ENCODE measurements at places on chromosomes 7 and 10. TPM values are rescaled to one million over a fixed set of nuclear protein-coding genes. Genes with fewer than 3 reads are reported as not detected.

The ITGA8 gene
- total RNA-seq, result 11.2 TPM

The TYW1B gene
- total RNA-seq, result 8.4 TPM

The LRMDA gene
- total RNA-seq, result 9.6 TPM

The ATP6V0A4 gene
- 0.62 TPM for total RNA-seq

The NEURL1 gene
- 0.96 TPM for total RNA-seq

The STYXL1 gene
- 94.5 TPM for total RNA-seq

The CEP55 gene
- 0.14 TPM for total RNA-seq

The IKZF1 gene
- 2.7 TPM for total RNA-seq

The STRIP2 gene
- 5.5 TPM for total RNA-seq

The RAB18 gene
- total RNA-seq, result 53.5 TPM

Data from prostate gland (tissue), 2 donors.